ENCODE measurements at places on chromosomes 6 and 20.

DNA sequence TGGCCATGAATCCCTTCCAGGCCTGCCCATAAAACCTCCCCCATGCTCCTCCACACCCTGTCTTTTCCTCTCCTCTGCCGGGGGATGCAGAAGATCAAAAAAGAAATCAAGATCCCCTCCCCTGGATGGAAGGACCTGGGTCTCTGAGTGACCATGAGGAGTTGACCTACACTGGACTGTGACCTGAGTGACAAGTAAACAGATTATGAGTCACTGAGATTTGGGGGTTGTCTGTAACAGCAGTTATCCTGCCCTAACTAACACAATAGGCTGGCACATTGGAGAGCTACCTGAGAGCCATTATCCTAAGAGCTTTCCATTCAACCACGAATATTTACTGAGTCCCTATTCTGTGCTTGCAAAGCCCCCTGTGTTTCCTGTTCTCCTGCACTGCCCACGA lies 28.4 kb upstream of the SIRPA start:
- no peak for DNase-seq

GRCh38 chr20:2745936-2746635 lies 53.5 kb downstream of the EBF4 start:
- no peak for DNase-seq

DNA sequence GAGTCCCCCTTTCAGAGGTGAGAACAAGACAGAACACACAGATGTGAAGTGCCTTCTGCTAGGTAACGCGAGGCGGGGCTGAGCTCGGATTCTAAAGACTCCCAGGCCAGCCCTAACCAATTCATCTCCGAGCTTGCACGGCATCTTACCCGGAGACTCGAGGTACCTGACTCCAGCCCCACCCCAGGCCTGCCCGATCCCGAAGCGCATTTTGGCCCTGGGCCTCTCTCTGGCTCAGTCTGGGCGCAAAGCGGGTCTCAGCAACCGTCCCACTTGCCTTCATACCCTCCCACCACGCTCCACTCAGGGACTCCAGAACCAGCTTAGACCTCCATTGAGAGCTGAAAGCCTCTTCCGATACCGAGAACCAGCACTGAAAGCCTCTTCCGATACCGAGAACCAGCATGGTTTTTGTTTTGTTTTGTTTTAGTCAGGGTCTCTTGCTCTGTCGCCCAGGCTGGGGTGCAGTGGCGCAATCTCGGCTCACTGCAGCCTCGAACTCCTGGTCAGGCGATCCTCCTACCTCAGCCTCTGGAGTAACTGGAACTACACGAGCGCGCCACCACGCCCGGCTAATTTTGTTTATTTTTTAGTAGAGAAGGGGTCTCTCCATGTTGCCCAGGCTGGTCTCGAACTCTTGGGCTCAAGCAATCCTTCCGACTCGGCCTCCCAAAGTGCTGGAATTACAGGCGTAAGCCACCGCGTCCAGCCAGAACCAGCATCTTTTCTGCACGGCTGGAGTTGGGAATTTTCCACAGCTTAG lies 557 bp upstream of the DYNLRB1 start:
- peak; percentile 62 for DNase-seq

GRCh38 chr6:122012578-122012977 lies 386.9 kb upstream of the HSF2 start:
- DNase-seq, result no peak

GRCh38 chr20:11702721-11703518 lies 214.8 kb upstream of the BTBD3 start:
- no peak for DNase-seq

GRCh38 chr6:15524861-15525401 lies 137.9 kb downstream of the DTNBP1 start:
- DNase-seq, result no peak

DNA sequence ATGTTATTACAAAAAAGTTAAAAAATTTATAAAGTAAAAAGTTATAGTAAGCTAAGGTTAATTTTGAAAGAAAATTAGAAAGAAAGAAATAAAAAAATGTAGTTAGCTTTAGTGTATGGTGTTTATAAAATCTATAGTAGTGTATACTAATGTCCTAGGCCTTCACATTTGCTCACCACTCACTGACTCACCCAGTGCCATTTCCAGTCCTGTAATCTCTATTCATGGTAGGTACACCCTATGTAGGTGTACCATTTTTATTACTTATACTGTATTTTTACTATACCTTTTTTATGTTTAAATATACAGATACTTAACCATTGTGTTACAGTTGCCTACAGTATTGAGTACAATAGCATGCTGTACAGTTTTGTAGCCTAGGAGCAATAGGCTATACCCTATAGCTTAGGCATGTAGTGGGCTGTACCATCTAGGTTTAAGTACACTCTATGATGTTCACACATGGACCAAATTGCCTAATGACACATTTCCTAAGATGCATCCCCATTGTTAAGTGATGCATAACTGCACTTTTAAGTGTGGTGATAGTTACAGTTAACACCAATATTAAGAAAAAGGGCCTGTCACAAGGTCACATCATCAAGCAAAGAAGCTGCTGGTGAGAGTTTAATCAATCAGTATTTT lies 8.0 kb downstream of the CD2AP start:
- DNase-seq, result no peak

DNA sequence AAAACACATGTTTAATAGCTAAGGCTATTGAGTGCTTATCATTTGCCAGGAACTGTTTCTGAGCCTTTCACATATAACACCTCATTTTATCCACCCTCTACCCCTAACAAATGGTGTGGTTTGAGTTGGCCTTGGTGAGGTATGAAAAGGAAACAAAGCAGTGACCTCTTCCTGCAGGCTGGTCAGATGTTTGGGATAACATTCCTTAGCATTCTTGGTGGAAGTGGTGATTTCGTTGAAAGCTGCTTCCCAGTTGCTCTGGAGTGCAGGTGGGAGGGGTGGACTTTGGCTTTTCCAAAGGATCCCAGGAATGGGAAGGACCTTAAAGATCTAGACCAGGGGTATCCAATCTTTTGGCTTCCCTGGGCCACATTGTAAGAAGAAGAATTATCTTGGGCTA lies 41.3 kb downstream of the CARMIL1 start:
- no peak for DNase-seq

GRCh38 chr6:51928320-51928719 lies 159.1 kb downstream of the PKHD1 start:
- no peak for DNase-seq

DNA sequence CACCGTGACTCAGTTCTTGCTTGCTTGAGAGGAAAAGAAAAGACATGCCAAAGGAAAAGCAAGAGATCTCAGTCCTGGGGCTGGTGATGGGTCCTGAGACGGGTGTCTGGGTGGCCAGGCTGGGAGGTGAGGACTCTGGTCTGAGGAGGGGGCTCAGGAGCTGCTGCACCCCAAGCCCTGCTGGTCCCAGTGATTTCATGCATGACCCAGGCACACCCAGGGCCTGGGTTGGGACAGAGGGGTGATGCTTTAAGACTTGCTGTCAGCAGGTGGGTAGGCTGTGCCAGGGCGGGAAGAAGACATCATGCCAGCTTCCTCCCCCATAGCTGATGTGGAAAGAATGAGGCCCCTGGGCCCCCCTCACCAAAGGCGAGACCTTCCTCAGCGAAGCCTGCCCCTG lies 65.1 kb upstream of the PMEPA1 start:
- DNase-seq, result no peak

GRCh38 chr20:43068482-43068881 lies 121.2 kb downstream of the PTPRT start:
- DNase-seq, result no peak

DNA sequence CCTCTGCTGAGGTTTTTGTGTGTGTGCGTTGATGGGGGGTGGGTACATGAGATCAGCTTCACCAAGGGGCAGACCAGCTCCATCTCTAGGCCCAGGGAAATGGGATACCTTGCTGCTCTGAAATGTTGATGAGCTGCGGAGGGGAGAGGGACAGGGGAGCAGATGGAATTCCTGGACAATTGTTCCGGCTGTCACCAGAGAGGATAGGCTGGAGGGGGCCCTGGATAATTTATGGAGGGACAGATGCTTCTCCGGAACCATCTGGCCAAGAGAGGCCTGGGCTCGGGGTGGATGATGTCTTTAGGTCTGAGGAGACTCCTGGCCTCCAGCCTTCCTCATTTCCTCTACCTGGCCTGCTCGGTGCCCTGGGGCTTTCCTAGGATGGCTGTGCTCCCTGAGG lies 1.9 kb upstream of the TJAP1 start:
- DNase-seq, result no peak

- no peak for DNase-seq
Measured at GRCh38 chr20:39800548-39800947, 838.4 kb downstream of the DHX35 start.

DNA sequence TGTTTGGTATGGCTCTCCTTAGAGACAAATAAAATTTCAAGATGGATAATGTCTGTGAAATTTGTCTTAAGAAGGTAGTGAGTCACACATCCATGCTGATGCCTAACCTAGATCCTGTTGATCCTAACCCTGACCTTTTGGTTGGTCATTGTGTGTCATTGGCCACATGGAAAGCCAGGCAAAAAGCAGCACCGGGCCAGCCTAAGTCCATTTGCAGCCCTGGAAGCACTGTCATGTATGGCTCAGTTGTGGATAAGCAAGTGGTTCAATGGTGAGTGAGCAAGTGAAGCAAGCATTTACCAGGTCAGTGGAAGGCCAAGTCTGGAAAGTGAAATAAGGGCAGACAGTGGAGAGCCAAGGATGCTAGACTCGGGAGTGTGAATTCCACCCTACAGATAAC lies 12.1 kb upstream of the XRN2 start:
- no peak for DNase-seq

GRCh38 chr6:107690643-107691061 lies 133.5 kb downstream of the SCML4 start:
- no peak for DNase-seq

GRCh38 chr6:133286765-133287164 lies 45.6 kb downstream of the EYA4 start:
- no peak for DNase-seq

GRCh38 chr6:123168892-123169773 lies 173.1 kb downstream of the CLVS2 start:
- DNase-seq, result no peak

GRCh38 chr6:157893238-157893637 lies 70.2 kb downstream of the SNX9 start:
- DNase-seq, result peak; percentile 68

- DNase-seq, result no peak
Measured at GRCh38 chr20:50815162-50815989, 20.5 kb downstream of the BCAS4 start.

Measured in CD4-positive, alpha-beta T cell treated with Interleukin-4 for 1 hour (primary cell).